HTR-8/SVneo (cell line): ENCODE measurements at places on chromosomes 4 and X.

GRCh38 chr4:36568575-36568974 is 287.2 kb downstream of the DTHD1 start:
- DNase-seq = no peak

DNA sequence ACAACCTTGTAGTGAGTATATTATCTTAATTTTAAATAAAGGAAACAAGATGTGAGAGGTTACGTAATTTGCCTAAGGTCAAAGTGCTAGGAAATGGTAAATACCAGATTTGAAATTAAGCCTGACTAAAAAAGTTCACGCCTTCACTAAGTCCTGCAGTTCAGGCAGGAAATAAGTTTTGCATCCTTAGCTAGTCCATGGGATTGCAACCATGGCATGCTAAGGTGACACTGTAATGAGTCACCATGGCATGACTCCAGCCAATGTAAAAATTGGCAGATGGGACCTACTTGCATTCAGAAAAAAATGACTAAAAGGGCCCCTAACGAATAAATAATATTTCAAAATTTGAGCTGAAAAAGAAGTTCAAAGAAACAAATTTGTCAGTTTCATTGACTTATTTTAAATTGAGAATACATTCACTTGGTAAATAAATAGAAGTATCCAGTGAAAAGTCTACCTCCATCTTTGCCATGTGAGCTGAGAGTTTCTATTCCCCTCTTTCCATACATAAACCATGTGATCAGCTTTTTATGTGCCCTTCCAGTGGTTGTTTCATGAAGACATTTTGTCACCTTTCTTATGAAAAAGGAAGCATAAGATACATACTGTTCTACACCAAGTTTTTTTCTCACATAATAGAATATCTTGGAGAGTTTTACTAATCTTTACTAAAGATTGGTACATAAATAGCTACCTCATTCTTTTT is 72.4 kb downstream of the ANKRD50 start:
- peak; percentile 12 for DNase-seq

- DNase-seq = no peak
Observed at GRCh38 chrX:154354516-154354915, 19.9 kb downstream of the FLNA start.

- no peak for DNase-seq
Observed at GRCh38 chr4:8707045-8707781, 114.6 kb downstream of the CPZ start.

DNA sequence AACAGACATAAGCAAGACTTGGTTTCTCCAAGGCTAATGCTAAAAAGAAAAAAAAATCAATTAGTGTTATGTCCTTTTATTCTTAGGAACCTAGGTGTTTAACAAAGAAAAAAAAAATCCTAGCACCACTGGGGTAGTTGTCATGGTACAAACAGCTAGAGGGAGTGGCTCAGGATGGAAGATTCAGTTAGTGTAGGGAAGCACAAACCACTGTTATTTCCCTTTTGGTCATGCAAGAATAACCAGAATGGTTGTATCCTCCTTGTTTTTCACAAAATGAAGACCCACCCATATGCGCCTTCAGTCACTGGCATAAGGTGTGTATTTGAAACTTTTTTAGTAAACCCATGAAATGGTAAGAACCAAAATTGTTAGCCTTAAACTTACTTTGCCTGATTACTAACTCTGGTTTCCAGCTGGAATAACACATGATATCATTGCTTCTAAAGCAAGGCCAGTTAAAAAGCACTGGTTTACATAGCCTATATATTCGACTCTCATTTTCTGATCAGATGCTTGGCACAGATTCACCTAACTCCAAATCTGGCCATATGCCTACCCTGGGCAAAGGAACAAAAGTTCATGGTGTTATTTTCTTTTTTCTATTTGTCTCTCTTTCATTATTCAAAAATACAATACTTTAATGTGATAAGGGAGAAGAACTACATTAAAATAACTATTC is 132.6 kb downstream of the SCFD2 start:
- no peak for DNase-seq

- DNase-seq = no peak
Observed at GRCh38 chrX:32744921-32745320, 466.4 kb downstream of the DMD start.

GRCh38 chr4:11427121-11427996 is 1.3 kb downstream of the HS3ST1 start:
- no peak for DNase-seq

DNA sequence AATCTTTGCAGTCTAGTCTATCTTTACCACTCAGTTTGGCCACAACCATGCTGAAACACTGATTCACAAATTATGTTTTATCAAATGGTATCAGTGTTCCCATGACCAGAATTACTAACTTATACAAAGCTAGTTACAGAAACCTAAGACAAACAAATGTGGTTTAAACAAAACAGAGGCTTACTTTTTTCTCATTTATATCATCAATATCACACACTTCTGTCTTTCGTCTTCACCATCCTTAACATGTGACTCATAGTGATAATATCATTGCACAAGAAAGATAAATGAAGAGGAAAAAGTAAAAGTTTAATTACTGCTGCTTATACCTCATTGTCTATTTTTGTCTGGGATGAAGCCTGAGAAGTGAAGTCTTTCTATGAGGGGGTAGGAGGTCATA is 406.6 kb downstream of the PCDH10 start:
- DNase-seq = no peak

- no peak for DNase-seq
Observed at GRCh38 chrX:17634542-17635207, 102.6 kb upstream of the SCML1 start.

- DNase-seq = no peak
Observed at GRCh38 chrX:119417842-119418241, 18.7 kb downstream of the SLC25A43 start.

DNA sequence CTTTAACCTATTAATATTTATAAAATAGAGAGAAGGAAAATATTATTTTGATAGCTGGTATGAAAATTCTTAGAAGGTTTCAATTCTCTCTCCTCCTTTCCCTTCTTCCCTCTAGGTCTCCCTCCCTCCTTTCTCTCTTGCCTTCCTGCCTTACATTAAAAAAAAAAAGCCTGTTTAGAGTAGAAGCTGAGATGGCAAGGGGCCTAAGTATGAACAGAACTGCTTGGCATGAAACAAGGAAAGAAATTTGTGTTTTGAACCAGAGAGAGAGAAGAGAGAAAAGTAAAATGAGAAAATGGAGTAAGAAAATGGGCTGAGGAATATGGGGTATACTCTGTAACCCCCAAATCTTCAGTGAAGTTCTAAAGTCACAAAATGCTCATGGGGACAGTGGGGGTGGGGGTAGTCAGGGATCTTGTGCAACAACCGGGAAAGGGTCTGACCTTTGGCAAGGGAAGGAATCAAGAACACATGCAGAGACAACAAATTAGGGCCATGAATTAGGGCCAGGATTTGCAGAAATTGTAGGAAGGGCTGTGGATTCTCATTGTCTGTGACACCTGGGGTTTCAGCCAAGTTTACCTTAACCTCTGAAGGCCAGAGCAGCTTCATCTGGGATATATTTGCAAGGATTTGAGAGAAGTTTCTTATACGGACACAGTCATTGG is 30.6 kb downstream of the SUPT20HL2 start:
- DNase-seq = no peak

GRCh38 chr4:157291071-157291470 is 70.5 kb downstream of the GRIA2 start:
- no peak for DNase-seq
